ENCODE measurements at places on chromosomes 7 and 10.

- DNase-seq = no peak
Observed at GRCh38 chr10:45417746-45418145, 43.7 kb downstream of the ALOX5 start.

DNA sequence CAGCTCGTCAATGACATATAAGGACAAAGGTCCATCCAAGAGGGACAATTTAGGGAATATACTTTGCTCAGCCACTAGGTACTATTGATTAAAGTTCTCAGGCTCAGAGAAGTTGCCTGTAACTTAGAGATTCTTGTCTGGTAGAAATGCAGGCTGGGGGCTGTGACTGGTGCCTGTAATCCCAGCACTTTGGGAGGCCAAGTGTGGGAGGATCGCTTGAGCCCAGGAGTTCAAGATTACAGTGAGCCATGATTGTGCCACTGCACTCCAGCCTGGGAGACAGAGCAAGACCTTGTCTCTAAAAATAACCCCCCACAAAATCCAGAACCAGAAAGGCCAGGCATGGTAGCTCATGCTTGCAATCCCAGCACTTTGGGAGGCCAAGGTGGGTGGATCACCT is 36.2 kb upstream of the ACTR3B start:
- DNase-seq = no peak

GRCh38 chr10:59674215-59674836 is 35.3 kb downstream of the SLC16A9 start:
- DNase-seq = peak; percentile 65

- no peak for DNase-seq
Observed at GRCh38 chr7:142925413-142925812, 8.1 kb downstream of the TRPV5 start.

- no peak for DNase-seq
Observed at GRCh38 chr7:15128716-15129115, 226.2 kb upstream of the DGKB start.

DNA sequence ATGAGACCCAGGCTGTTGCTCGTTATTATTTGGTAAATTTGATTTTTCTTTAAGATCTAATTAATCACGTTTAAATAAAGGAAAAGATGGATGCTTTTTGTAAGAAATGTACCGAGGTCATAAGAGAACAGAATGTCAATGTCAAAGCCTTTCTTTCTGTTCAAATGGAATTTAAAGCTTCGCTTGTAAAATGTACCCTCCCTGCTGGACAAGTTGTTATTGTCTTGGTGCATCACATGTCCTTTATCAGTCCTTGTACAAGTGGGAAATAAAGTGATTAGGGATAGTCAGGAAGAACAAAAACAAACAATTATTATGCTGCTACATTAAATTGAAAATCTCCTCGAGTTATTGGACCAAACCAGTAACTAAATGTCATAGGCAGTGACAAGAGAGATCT is 363.2 kb downstream of the PHTF2 start:
- DNase-seq = no peak

DNA sequence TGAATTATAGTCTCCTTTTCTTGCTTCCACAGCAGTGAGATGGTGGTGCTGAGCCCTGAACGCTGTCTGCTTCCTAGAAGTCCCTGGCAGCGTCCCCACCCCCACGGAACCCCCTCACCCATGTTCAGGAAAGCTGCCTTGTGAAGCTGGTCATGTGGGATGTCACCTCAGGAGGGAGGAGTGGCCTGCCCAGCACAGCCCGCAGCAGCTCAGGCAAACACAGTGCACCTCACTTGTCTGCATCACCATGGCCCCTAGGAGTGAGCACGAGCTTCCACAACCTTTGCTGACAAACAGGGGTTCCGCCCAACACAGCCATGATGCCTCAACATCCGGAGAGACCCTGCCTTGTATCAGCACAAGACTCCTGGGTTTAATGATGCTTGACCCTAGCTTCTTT is 508.9 kb downstream of the RPS24 start:
- no peak for DNase-seq

DNA sequence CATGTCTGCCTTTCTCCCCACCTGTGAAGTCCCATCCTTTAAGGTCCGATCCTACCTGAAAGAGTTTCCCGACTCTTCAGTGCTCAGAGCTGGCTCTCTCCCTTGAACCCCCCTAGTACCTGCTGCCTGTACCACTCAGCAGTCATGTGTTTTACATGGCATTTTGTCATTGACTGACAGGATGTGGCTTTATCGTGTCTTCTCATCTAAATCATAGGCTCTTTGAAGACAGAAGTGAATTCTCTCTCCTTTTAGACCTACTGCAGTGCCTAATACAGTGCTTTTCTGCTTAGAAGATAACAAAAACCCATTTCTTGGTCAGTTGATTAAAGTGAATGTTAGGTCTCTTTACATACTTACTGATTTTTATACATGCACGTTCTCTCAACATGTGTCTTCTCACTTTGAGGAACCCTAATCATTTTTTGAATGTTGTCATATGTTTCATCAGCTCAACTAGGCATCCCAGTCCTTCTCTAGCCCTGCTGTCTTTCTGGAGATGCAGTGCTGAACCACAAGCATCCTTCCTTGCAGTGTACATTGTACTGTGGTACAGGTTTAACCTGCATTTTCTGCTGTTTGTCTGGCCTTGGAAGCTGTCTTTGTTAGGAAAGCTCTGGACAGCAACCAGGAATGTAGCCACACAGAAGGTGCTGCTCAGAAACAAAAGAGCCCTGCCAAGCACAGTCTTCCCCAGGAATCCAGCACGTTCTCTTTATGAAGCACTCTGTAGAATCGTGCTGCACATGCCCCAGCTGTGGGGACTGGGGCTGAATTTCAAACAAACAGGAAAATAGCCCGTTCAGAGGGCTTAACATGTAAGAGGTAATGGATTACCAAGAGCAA is 28.1 kb upstream of the LRRC4 start:
- DNase-seq = no peak

All from fibroblast of skin of left quadriceps (primary cell).